ENCODE measurements at places on chromosomes 1 and 21.

DNA sequence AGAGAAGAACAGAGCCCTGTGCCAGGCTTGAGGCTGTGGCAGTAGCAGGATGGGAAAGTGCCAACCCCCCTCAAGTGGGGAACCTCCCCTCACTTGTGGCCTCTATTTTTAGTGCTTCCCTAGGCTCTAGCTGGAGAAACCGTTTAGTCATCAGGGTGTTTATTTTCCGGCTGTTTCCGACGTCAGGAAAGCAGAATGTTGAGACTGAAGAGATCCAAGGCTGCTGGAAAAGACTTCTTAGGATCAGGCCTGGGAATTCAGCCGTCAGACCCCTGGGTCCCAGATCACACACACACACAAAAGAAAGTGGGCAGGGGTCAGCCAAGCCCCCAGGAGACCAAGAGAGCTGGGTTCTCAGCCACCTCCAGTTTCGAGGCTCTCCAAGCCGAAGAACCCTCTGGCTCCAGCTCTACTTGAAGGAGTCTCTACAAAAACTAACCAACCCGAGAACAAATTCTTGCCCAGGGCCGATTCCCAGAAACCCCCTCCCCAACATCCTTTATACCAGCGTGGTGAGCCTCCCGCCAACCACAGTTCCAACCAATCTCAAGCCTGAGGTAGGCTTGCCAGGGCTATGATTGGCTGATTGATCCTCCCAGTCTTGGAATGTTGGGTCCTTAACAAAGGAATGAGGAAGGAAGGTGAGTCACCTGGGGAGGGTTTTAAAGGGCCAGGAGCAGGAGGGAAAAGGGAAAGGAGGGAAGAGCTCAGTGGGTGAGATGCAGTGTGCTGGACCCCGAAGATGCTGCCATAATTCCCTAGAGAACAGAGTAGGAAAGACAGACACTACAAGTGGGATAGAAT is 2.5 kb upstream of the MEF2D start:
- DNase-seq = peak; percentile 94

DNA sequence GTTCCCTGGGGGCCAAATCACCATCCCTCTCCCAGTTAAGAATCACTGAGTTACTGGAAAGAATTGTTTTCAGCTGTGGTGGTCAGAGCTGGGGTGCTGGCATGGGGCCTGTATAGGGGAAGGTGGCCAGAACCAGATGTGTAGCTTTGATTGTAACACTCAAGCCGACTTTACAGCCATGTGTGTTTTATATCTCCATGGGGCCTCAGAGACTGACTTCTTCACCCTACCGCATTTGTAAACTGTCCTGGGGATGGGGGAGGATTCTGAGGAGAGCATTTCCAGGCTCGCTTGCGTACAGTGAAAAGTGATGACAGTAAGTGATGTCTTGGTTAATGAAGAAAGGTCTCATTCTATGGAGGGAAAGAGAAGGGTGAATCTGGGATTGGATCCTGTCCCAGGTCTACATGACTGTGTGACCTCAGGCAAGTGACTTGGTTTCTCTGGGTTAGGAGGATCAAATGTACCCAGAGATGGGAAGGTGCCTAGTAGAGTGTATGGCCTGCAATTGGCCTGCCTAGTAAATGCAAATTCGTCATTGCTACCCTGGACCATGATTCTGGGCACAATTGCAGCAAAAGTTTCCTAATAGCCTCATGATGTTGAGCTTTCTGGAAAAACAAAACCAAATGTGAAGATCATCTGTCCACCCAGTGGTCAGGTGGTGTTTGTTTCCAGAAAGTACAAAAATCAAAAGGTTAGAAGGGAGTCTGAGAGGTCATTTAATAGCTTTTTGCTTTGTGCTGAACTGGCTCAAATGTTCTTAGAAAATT is 49.7 kb upstream of the RCC2 start:
- DNase-seq = no peak

- no peak for DNase-seq
Observed at GRCh38 chr21:26057477-26058170, 112.9 kb downstream of the APP start.

GRCh38 chr1:62407398-62408009 is 29.3 kb upstream of the USP1 start:
- peak; percentile 23 for DNase-seq

- peak; percentile 42 for DNase-seq
Observed at GRCh38 chr1:246794048-246794827, 70.0 kb downstream of the SCCPDH start.

Data from H54 (cell line).